Hair follicle dermal papilla cell (primary cell): ENCODE measurements at places on chromosomes 6 and 20. TPM values are rescaled to one million over a fixed set of nuclear protein-coding genes. Genes with fewer than 3 reads are reported as not detected.

HLA-DPA1 gene
- total RNA-seq = 6.7 and 12.2 TPM in 2 replicates

ZNF391 gene
- 0.49 and 3.5 TPM in 2 replicates for total RNA-seq

NDUFAF4 gene
- total RNA-seq = 7.1 and 8.6 TPM in 2 replicates

LGSN gene
- not detected in 2 replicates for total RNA-seq

MYCT1 gene
- 0.16 TPM in 1 of 2 replicates, not detected in the other for total RNA-seq

HCRTR2 gene
- total RNA-seq = not detected in 2 replicates

LPIN3 gene
- 14.6 and 17.1 TPM in 2 replicates for total RNA-seq
